Activated CD8-positive, alpha-beta memory T cell treated with anti-CD3 and anti-CD28 coated beads for 4 hours (primary cell): ENCODE measurements at places on chromosomes 5 and 9.

DNA sequence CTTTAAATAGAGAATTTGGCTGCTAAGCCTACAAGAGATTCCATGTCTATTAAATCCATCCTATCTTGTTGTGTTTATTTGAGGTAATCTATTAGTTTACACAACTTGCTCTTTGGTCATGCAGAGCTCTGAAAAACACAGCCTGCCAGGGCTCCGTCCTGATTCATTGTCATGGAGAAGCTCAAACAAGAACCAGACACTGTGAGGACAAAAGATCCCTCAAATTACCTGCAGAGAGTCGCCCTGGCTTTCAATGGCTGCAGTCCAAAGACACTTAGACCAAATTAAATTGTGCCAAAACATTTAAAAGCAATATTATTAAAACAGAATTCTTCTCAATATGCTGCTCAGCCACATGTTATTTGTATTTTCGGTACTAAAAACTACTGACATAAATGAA is 60.1 kb downstream of the CDH18 start:
- DNase-seq = no peak

GRCh38 chr5:138336952-138337684 is 948 bp upstream of the FAM53C start:
- peak; percentile 42 for DNase-seq

DNA sequence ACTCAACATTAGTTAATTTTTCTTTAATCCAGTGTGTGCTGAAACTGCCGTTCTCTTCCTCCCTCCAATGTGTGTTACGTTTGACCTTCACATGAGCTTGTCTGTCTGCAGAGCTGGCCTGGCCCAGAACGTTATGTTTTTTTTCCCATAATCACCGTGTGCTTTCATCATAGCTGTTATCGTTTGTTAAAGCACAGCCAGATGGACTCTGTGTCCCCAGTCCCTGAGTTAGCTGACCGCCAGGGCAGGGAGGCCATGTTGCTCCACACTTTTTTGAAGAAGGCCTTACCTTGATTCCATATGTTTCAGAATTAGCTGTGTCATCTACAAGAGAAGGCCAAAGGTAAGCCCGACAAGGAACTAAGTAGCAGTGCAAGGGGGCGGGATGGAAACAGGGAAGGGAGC is 55.7 kb downstream of the HSD17B3 start:
- no peak for DNase-seq

DNA sequence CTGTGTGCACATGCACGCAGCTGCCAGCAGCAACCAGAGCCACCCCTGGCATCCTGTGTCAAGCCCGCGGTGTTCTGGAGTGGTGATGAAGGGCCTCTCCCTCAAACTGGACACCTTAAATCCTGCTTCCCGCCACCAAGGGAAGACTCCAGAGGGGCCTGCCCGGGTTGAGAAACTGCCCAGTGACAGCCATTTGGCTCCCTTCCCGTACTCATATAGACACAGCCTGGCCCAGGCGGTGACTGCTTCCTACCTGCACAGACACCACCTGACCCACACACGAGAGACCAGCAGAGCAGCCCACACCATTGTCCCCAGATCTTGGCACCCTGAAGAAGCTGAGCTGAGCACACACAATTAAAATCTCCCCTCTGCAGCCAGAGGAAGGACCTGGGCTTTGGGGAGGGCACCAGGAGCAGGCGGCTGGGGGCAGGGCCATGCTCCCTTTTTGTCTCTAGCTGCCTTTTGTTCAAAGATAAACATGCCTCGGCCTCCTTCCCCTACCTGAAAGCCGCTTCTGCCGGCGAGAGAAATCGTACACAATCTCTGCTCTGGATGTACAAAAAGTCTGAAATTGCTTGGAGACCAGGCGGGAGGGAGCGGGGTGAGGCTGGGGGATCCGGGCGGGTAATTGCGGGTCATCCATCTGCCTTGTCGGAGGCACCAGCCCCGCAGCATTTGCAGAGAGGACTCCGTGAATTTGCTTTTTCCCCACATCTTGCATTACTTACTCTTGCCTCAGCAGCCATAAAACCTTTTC is 78.4 kb downstream of the TSPAN17 start:
- DNase-seq = no peak

DNA sequence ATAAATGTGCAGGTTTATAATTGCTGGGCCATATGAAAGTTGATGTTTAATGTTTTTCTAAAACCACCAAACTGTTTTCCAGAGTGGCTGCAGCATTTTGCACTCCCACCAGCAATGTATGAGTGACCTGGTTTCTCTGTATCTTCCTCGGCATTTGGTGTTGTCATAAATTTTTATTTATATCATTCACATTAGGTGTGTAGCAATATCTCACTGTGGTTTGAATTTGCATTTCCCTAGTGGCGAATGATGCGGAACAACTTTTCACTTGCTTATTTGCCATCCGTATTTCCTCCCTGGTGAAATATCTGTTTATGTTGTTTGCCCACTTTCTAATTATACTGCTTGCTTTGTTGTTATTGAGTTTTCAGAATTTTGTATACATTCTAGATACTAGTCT is 295.7 kb upstream of the TUT7 start:
- DNase-seq = no peak

DNA sequence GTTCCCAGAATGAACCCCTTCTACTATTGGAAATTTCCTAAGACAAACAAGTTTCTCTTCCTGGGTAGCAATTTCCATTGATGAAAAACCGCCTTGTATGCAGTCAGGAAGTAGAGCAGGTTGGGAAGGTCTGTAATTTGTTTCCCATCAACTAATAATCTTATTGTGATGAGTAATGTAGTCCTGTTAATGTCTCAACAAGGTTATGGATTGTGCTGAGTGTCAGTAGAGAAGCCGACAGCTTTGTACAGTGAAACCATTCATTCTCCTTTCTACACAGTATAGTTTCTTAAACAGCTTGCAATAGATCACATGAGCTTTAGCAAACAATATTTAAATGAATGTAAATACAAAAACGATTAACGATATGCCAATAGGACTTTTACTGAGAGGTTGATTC is 355.4 kb upstream of the WWC1 start:
- DNase-seq = no peak

DNA sequence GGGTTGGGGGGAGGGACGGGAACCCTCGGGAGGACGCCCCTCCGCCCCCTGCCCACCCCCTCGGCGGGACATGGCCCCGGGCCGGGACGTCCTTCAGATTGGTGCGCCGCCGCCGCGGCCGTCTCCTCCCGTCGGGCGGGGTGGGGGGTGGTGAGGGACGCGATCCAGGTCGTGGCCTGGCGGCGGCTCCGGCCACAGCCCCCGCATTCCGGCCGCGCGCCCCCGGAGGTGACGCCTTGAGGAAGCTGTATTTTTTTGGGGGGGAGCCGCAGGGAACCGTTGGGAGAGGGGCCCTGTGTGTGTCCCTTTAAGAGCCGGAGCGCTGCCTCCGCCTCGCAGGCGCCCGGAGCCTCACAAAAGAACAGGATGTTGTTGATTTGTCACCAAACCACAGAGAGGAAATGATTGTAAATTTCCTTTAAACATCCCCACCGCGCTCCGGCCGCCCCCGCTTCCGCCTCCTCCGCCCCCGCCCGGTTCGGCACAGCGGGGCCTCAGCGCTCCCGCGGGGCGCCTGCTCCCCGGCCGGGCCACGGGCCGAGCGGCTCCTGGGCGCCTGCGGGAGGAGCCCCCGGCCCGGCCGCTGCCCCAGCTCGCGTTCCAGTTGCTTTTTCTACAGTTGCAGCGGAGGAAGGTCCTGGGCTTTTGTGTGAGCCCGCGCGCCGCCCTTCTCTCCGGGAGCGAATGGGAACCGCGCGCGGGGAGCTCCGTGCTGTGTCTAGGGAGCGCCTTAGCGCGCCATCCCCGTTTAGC is 32.1 kb upstream of the SPRY4 start:
- DNase-seq = peak; percentile 87

GRCh38 chr9:135106551-135107270 is 19.2 kb downstream of the OLFM1 start:
- DNase-seq = no peak

GRCh38 chr5:67880876-67881275 is 334.7 kb upstream of the PIK3R1 start:
- DNase-seq = no peak

GRCh38 chr9:123027517-123027916 is 6.0 kb upstream of the GPR21 start:
- no peak for DNase-seq

DNA sequence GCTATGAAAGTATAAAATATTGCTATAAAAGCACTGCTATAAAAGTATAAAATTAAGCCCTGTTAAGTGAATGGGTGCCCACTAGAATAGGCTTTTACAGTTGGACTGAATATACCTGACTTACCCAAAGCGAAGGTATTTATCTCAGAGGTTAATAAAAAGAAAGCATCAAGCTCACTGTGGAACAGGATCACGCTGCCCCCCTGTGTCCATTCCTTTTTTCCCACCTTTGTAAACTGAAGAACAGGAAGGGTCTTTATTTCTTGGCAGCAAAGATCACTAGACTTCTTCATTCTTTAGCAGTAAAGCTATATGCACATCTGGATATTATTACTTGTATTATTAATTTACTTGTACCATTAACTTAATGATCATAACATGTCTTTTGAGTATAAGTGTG is 22.1 kb upstream of the PLPP6 start:
- DNase-seq = no peak

DNA sequence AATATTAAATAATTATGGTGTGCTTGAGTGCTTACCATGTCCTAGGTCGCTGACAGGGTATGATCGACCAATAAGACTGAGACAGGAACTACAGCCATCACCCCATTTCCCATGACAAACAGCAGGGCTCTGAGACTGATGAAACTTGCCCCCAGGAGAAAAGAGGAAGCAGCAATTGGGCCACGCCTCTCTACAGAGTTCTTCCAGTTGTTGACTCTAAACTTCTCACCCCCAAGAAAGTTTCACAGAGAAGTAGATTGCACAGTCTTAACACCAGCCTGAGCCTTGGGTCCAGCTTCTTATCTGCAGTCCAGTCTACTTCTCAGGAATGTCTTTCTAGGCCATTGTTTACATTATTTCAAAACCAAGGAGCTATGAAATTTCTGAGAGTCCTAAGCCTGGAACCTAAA is 182.2 kb upstream of the ANKRD55 start:
- no peak for DNase-seq

DNA sequence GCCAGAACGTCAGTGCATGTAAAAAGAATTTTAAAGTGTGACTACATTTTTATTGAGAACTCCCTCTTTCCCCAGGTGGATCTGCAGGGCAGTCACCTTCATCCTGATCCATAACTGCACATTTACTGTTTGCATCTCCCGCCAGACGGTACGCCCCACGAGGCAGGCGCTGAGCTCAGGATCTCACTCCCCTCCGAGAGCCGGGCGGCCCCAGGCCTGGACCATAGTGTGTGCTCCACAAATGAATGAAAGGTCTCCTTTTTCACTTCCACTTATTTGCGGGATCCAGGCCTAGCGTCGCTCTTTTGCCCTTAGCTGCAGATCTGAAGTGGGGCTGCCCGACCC is 378 bp downstream of the DROSHA start:
- DNase-seq = no peak

GRCh38 chr5:169762338-169763095 is 125.4 kb downstream of the DOCK2 start:
- DNase-seq = no peak

GRCh38 chr5:10288592-10289219 is 19.0 kb downstream of the CMBL start:
- DNase-seq = no peak

DNA sequence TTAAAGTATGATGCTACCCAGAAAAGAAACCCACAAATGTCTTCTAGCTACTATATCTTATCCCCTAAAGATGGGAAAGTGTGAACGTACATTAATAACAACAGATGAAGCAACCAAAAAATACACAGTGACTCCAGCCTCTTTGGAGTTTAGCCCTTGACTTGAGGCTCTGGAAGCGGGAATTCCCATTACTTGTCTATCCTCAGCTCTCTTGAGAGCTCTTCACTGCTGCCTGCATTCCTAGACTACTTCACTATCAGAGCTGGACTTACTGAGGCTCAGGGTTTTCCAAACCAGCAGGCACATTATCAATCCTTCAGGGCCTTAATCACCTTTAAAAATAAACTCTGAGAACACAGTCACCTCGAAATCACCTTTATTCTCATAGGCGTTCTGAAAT is 1.0 kb upstream of the NME5 start:
- DNase-seq = no peak
